ENCODE measurements at places on chromosomes 13 and 19.

GRCh38 chr13:79385694-79386093 is 20.4 kb downstream of the RBM26 start:
- peak; percentile 15 for DNase-seq

- no peak for DNase-seq
Observed at GRCh38 chr13:104936304-104936703, 1599.2 kb downstream of the EFNB2 start.

DNA sequence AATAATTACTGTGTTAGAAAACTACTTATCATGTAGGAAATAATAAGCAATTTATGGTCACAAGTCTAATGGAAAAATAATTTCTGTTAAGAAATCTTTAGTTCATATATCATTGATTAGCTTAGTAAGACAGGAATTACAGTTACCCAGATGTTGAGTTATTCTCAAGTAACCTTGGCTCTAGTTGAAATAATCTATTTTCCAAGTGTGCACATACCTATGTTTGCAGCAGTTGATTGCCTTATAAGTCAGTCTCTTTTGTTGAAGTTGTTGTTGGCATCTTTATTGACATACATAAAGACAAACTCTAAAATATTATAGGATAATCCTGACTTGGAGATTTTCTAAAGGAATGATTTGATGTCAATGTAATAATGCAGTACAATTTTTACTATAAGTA is 511.4 kb upstream of the KLF12 start:
- DNase-seq = no peak

- DNase-seq = peak; percentile 39
Observed at GRCh38 chr13:100235311-100235901, 146.5 kb downstream of the PCCA start.

GRCh38 chr19:7852851-7853769 is 21.1 kb downstream of the PRR36 start:
- peak; percentile 64 for DNase-seq

GRCh38 chr13:46648166-46648607 is 95.2 kb downstream of the LRCH1 start:
- DNase-seq = no peak

DNA sequence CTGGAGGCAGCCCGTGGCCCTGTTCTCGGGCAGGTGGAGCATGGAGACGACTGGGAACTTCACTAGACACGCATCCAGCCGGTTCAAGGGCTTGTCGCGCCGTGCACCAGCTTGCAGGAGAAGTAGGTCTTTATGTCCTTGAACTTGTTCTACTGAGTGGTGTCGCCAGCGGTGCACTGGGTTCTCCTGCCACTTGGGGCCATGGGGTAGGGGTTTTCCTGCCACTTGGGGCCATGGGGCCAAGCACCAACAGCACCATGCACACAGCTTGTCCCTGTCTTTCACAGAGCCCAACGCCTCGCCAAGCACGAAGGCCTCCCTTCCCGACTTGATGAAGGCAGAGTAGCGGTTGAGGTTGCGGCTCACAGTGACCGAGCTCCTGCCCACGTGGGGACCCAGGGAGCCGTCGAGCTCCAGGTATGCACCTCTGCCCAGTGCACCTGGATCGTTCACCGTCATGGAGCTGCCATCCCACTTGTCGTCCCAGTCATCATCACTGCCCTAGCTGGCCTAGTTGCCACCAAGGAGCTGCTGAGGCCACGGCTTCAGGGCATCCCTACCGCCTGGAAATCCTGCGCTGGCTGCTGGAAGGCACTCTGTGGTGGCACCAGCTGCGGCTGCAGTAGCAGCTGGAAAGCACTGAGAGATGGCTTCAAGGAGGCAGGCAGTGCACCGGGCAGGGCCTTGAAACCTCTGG is 40.5 kb upstream of the TPM4 start:
- DNase-seq = no peak

DNA sequence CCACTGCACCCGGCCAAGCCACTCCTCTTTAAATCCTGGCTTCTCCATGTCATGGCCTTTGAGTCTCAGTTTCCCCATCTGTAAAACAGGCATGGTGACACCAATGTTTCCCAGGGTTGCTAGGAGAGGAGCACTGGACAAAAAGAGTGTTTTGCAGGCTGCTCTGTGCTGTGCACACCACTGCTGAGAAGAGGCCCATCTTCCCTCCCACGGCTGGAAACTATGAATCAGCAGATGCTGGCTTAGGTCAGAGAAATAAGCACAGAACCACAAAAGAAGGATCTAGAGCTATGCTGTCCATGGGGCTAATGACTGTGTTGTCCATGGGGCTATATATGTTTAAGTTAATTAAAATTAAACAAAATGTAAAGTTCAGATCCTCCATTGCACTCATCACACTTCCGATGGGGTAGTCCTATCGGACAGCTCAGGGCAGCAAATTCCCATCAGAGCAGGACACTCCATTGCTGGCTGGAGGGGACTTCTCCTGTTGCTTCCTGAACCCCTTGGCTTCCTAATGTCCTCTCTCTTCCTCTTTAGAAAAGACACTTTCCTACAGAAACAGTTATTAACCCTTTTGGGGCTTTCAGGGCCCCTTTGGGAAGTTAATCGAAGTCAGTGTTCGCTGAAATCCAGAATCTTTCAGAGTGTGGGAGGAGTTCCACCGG is 37.1 kb downstream of the TSHZ3 start:
- peak; percentile 33 for DNase-seq

DNA sequence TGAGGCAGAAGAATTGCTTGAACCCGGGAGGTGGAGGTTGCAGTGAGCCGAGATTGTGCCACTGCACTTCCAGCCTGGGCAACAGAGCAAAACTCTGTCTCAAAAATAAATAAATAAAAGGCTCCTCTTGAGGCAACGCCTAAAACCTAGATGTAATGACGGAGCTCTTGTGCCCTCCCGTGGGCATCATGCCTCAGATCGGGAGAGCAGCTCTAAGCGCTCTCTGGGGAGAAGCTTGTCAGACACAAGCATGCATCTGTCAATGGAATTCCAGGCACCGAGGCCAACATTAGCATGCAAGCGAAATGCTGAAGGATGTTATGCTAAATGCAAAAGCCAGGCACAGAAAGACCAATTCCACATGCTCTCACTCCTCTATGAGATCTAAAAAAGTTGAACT is 45.6 kb upstream of the MRI1 start:
- DNase-seq = no peak

- DNase-seq = no peak
Observed at GRCh38 chr19:29212356-29212647, 649 bp downstream of the UQCRFS1 start.

Measured in activated CD4-positive, alpha-beta T cell treated with anti-CD3 and anti-CD28 coated beads for 4 hours (primary cell).